ENCODE measurements at places on chromosomes 3 and 15.
A peak's percentile ranks its signal among the peaks of the same experiment; 100 is the strongest.

DNA sequence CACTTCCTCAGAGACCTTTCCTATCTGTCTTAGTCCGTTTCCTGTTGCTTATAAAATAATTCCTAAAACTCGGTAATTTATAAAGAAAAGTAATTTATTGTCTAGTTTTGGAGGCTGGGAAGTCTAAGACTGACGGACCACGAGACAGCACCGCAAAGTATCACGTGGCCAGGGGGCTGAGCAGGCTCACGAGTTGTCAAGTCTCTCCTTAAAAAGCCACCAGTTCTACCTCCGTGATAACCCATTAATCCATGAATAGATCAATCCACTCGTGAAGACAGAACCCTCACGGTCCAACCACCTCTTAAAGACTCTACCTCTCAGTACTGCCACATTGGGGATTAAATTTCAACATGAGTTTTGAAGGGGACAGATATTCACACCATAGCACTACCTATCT is 821 bp downstream of the LINS1 start:
- peak; percentile 4 for DNase-seq

DNA sequence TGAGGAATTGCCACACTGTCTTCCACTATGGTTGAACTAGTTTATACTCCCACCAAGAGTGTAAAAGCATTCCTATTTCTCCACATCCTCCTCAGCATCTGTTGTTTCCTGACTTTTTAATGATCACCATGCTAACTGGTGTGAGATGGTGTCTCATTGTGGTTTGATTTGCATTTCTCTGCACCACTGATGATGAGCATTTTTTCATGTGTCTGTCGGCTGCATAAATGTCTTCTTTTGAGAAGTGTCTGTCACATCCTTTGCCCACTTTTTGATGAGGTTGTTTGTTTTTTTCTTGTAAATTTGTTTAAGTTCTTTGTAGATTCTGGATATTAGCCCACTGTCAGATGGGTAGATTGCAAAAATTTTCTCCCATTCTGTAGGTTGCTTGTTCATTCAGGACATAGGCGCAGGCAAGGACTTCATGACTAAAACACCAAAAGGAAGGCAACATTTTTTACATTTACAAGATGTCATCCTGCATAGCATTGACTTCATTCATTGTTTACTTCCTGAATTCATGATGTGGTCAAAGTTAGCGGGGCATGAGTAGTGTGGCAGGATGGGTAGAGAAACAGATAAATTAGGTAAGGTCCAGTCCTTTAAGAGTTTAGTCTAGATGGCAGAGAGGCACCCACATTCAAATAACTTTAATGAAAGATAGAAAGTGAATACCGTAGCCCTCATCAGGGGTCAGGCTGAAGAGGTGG is 45.1 kb upstream of the LPP start:
- peak; percentile 20 for DNase-seq

DNA sequence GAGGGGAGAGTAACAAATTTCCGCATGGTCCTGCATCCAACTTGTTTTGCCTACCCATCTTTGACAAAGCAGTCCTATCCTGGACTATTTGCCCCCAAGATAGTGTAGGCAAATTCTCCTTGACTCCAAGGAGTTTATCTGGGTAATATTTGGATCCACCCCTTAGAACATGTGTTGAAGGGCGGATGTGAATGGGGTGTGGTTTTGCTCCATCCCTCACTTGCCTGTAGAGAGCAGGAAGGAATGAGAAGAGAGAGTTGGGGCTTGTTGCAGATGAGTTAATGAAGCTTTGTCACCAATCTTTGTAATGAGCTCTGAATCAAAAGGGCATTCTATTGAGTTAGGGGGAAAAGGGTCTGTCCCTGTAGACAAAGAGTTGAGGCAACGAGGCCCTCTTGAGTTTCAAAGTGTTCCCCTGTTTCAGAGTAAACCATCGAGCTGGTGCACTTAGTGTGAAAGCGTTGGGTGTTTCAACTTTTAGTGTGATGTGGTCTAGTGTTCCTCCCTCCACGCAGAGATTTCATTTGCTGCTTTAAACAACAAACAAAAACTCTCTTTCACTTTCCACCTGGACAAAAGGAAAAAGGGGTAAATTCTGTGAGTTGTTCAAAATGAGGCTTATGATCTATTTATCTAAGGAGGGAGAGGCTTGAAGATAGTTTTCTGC is 42.2 kb upstream of the PPARG start:
- no peak for DNase-seq

DNA sequence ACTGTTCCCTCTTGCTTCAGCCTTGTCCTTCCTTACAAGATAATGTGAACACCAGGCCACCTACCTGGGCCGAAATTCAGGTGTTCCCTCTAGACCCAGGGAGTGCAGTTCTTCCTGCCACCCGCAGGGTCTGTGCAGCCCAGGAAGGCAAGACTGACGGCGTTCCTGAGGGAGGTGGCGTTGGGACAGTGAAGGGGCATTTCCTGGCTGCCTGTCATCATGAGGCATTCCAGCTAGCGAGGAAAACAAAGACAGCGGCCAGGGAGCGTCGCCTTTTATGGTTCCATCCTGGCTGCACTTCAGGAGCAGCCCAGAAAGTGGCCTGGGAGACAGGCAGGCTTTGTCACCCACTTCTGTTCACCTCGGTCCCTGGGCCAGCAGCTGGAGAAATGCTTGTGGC is 84.8 kb upstream of the WNT5A start:
- DNase-seq, result no peak

- no peak for DNase-seq
These were observed at the start of gene MGLL for GRCh38 chr3:127822041-127822681. Gene MGLL (minus strand): TSS chr3:127822515. CDS start chr3:127822318, 197 bp downstream.

GRCh38 chr3:45205126-45205525 is 21.0 kb downstream of the TMEM158 start:
- DNase-seq, result no peak

Data from HT1080 (cell line).